Stimulated activated CD4-positive, alpha-beta T cell treated with anti-CD3 and anti-CD28 coated beads, Interleukin-1b, Interleukin-23, amount 100 ng/mL, for 24 hours (primary cell): ENCODE measurements at places on chromosomes 11 and 22.
A peak's percentile ranks its signal among the peaks of the same experiment; 100 is the strongest.

DNA sequence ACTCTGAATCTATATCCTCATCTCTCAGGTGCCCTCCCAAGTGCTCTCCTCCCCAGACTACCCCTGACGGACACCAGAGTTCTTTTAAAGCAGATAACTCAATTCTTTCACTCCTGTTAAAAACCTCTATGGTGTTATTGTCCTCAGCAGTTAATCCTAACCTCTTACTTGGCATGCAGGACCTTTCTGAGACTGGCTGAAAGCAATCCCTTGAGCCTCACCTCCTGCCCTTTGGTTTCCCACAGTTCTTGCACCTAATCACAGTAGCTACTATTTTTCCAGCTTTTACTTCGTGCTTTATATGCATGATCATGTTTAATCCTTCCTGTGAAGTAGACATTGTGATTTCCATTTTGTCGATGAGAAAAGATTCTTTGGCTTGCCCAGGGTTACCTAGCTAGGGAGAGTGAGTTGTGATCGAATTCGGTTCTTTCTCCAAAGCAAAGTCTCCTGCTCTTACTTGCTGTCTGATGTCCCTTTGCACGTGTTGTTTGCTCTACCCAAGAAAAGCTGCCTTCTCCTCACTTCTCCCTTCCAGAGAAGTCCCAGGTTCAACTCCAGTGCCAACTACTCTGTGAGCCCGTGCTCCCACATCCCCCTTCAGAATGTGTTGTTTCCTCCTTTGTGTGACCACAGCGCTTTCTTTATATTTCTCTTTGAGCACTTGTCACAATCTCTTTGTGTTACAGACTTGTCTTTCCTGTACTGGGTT lies 2.1 kb downstream of the UBE2L3 start:
- no peak for DNase-seq

GRCh38 chr11:3879216-3879966 lies 23.9 kb downstream of the STIM1 start:
- DNase-seq: no peak

DNA sequence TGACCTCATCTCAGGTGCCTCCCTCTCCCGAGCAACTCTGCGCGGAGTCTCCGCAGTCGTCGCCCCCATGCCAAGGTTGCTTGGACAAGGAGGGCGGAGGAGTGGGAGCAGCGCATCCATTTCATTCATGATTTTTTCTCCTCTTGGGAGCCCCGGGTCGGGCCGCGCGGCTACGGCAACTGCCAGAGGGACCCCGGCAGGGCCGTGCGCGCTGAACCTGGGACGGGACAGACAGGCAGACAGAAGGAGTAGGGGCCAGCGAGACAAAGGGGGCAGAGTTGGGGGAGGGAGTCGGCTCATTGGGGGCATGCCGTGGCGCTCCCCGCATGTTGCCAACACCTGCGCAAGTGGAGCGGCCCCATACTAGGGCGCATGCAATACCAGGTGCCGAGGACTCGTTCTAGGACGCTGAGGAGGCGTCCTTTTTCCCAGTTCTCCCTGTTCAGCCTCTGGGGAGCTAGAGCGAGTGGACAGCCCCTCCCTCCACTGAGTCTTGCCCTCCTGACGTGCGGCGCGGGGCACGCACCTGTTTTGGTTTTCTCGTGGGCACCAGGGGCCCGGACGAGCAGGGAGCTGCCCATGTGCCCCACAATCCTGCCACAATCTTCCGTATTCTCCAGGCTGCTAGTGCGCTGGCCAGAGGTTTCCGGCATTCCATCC lies 501 bp upstream of the PTPN5 start:
- no peak for DNase-seq

DNA sequence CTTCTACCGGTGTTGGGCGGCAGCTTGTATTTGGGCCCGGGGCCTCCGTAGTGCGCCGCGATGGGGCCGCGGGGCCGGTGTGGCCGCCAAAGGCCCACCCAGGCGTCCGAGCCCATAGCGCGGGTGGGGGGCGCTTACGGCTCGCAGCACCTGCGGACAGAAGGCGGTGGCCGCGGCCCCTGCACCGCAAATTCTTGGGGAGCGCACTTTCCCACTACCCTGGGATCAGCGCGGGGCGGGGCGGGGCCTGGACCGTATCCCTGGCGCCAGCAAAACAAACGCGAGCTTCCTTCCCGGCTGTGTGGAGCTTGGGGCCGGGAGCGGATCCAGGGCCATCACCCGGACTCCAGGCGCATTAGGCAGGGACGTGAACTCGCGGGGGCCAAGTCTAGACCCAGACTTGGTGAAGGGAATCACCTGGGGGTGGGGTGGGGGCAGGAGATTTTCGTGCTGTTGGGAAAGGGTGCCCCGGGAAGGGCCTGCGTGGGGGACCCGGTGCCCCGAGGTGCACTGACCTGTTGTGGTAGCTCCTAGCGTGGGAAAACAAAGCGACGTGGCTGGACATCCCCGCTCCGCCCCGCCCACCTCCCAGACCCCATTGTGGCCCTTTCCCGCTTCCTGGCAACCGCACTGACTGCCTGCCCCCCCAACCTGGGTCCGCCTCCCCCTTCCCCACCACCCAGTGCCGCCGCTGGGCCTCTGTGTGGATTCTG lies 2.3 kb upstream of the TYMP start:
- no peak for DNase-seq

DNA sequence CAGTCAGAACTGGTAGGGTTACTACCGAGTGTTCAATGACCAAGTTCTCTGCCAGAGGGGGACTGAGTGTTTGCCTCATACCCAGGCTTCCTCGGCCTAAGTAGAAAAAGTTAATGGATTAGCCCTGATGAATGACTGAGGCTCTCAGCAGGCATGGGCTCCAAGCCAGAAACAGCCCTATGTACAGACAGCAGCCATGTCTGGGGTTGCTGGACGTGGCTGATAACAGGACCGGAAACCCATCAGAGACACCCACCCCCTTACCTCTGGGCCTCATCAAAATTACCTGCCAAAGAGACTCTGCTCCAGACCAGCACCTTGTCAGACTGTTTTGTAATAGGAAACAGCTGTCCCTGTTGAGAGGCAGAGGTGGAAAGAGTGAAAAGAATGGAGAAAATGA lies 351.4 kb downstream of the ETS1 start:
- no peak for DNase-seq

GRCh38 chr11:417652-418342 lies 3.0 kb upstream of the SIGIRR start:
- no peak for DNase-seq

DNA sequence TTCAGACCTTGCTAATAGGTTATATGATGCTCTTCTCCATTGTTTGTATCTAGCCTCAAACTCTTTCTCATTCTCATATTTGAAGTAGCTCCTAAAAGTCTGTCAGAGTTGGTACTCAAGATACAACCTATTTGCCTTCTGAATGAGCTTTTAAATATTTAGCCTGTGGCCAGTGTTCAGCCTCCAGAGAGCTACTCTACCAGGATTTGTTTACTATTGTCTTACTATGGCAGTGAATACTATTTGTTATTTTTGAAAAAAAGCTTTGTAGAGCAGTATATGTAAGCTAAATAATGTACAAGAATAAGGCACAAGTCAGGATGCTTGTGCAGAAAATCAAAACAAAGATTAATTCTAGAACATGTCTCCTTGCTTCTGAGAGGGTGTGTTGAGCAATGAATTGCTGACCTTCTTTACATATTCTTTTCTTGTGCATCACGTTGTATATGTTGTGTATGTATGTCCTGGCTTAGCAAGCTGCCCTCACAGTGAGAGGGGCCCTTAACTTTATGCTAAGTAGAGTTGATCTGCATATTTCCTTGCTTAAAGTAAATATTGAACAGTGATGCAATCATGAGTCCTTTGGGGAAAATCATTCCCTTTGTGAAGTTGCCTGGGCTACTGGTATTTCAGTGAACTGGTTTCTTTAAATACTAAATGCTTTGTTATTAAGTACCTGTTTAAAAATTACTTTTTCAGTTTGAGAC lies 438.0 kb downstream of the LUZP2 start:
- no peak for DNase-seq

DNA sequence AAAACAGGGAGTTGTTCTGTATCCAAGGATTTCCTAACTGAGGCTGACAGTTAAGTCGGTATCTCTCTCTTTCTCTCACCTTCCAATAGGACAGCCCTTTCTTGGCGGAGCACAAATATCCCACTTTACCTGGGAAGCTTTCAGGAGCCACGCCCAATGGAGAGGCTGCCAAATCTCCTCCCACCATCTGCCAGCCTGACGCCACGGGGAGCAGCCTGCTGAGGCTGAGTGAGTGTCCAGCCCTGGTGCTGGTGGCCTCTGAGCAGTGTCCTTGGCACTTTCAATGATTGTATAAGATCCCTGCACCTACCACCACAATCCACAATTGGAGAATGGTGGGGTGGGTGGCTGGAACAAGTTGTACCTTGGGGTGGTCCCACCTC lies 33.7 kb downstream of the CYB5R2 start:
- no peak for DNase-seq

GRCh38 chr11:73566422-73566821 lies 31.5 kb downstream of the FAM168A start:
- no peak for DNase-seq

DNA sequence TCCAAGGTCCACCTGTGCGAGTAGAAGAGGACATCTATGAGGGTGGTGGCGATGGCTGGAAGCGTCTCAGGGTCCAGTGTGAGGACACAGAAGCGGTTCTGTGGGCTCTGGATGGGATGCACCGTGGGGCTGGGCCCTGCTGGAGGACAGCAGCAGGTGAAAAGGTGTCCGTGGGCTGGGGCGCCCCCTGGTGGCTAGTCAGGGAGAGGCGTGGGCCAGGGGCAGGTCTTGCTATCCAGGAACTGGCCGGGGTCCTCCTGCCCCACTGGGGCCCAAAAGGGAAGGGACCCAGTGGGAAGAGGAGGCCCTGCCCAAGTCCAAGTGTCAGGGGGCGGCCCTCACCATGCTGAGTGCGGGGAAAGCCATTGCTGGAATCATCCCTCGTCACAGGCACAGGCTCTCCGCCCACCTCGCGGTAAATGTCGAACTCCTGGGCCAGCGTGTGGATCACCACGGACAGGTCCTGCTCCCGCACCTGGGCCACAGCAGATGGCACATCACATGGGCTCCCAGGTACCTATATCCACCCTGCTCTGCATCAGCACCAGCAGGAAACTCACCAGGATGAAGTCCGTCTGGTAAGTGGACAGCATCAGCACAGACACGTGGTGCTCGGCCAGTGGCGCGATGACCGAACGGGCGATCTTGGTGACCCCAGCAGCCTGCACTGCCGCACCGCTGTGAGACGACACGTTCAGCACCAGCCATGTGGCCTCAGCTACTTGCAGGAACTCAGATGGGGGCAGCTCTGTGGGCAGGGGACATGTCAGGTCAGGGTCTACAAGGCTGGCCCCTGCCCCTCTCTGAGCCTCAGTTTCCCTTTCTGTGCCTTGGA lies 2.3 kb downstream of the CASTOR1 start:
- DNase-seq: peak; percentile 88

- no peak for DNase-seq
Observed at GRCh38 chr11:132631989-132632388, 900.3 kb downstream of the OPCML start.

- DNase-seq: no peak
Observed at GRCh38 chr11:57798905-57799559, 37.4 kb downstream of the CTNND1 start.

- DNase-seq: no peak
Observed at GRCh38 chr11:11733246-11733747, 108.5 kb upstream of the USP47 start.

- DNase-seq: no peak
Observed at GRCh38 chr22:48507171-48507570, 1320.5 kb downstream of the BRD1 start.

DNA sequence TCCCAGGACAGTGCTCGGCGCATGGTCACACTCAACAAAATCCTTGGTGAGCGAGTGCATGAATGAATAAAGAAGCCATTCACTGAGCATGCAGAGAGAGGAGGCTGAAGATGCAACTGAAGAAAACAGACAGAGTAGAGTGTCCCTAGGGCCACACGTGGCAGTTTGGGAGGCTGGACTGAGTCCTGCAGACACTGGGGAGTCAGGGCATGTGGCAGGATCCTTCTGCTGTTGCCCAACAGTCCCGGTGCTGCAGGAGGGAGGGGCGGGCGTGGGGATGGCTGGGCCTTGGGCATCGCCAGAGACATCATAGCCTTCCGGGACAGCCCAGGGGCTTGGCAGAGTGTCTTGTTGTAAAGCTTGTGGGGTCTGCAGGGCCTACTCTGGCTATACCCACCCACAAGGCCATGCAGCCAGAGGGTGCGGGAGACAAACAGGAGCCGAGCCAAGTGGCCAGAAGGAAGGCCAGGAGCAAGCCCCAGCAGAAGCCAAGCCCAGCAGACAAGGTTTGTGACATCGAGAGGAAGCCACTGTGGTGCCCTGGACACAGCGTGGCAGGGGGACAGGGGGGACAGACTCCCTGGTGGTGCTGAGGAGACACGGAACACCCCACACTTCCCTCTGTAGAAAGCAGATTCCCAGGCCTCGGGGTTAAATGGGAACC lies 26.7 kb upstream of the FBLN1 start:
- no peak for DNase-seq

DNA sequence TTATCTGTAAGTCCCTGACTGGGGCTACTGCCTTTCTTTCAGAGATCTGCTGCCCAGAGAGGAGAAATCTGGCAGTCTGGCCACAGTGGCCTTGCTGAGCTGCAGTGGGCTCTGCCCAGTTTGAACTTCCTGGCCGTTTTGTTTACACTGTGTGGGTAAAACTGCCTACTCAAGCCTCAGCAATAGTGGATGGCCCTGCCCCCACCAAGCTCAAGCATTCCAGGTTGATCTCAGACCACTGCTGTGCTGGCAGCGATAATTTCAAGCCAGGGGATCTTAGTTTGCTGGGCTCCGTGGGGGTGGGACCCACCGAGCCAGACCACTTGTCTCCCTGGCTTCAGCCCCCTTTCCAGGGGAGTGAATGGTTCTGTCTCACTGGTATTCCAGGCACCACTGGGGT lies 117.5 kb downstream of the TRPC6 start:
- DNase-seq: no peak

- no peak for DNase-seq
Observed at GRCh38 chr11:109320595-109320994, 101.4 kb upstream of the C11orf87 start.

DNA sequence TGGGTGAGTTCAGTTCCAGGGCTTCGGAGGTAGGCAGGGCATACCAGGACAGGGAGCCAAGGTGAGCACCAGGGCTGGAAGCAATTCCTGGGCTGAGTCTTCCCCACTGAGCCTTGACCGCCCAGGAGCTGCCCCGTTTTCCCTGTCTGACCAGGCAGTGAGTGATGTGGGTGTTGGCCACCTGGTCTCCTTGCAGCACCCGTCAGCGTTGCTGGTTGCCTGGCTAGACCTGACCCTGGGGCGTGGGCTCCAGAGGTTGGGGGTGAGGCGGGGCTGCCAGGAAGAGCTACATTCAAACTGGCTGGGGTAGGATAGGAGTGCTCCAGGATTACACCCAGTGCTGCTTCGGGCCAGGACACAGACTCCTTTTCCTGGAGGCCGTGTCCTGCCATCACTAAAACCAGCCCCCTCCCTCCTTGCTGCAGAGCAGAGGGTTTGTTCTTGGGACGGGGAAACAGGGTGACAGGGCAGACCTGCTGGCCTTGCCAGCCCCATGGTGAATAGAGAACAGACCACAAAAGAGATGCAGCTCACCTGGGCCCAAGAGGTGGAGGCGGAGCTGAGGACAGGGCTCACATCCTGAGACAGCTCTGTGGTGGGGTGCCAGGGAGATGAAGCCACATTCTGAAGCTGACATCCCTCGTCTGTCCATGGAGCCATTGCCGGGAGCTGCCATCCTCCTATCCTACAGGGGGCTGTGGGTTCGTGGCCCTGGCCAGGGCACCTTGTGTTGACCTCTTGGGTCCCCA lies 14.2 kb downstream of the INCENP start:
- DNase-seq: no peak
